Nephron progenitor cell (in vitro differentiated cells): ENCODE measurements at places on chromosomes 2 and 18.

DNA sequence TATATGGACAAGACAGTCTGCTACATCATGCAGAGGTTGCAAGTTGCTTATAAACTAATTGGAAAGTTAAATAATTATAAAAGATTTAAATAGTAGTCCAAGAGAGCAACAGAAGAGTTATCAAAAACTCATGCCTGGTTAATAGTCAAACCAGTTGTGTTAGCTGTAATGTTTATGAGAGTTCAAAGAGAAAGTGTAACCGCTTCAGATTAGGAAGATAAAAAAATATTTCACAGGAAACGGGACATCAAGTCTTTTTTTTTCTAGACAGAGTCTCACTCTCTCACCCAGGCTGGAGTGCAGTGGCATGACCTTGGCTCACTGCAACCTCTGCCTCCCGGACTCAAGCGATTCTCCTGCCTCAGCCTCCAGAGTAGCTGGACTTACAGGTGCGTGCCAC, 34.6 kb upstream of the RNF125 start:
- no peak overlapping the region for H3K27ac ChIP-seq
- no peaks in the 10 kb centered on the region for H3K27me3 ChIP-seq
- no peak for DNase-seq

DNA sequence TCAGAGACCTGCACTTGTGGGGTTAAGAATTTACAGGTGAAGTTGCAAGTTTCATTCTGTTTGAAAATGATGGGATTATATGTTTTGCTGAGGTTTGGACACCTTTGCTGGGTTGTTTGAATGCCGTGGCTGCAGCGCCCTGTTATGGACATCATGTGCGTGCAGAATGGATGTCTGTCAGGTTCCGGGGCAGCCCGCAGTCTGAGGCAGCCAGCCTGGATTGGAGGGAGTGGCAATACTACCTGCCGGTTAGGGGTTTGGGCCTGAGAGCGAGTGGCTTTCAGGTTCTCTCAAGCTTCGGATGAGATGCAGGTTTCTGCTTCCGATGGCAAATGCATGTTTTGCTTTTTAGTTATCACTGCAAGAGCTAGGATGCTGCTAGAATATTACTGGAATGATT, 1.1 kb downstream of the CASP8 start:
- H3K4me3 ChIP-seq = no peak overlapping the region
- DNase-seq = no peak
- H3K27ac ChIP-seq = no peak overlapping the region
- H3K36me3 ChIP-seq = no peaks in the 10 kb centered on the region
- peaks cover 4% of the 10 kb centered on the region for H3K27me3 ChIP-seq

- H3K36me3 ChIP-seq = no peaks in the 10 kb centered on the region
- peaks cover 16% of the 10 kb centered on the region for H3K27me3 ChIP-seq
- DNase-seq = no peak
- no peak overlapping the region for H3K27ac ChIP-seq
- H3K4me3 ChIP-seq = no peak overlapping the region
These were observed 22.3 kb upstream of the C1QL2 start for GRCh38 chr2:119180892-119181291.

GRCh38 chr2:46811379-46812310, 104.0 kb downstream of the MCFD2 start:
- peaks cover 36% of the 10 kb centered on the region for H3K27me3 ChIP-seq
- no peaks in the 10 kb centered on the region for H3K36me3 ChIP-seq
- H3K4me3 ChIP-seq = no peak overlapping the region
- peaks cover 12% of the 10 kb centered on the region for H3K4me1 ChIP-seq
- DNase-seq = no peak

GRCh38 chr2:14552818-14553217, 79.7 kb upstream of the LRATD1 start:
- no peak for DNase-seq
- H3K36me3 ChIP-seq = no peaks in the 10 kb centered on the region
- H3K4me1 ChIP-seq = peaks cover 9% of the 10 kb centered on the region
- H3K27ac ChIP-seq = no peak overlapping the region

- no peak overlapping the region for H3K27ac ChIP-seq
- H3K4me3 ChIP-seq = no peak overlapping the region
- H3K36me3 ChIP-seq = peaks cover 27% of the 10 kb centered on the region
- peaks cover 4% of the 10 kb centered on the region for H3K27me3 ChIP-seq
- H3K4me1 ChIP-seq = peaks cover 16% of the 10 kb centered on the region
- DNase-seq = no peak
These were observed 91.3 kb upstream of the TNP1 start for GRCh38 chr2:216951171-216951570.

GRCh38 chr2:10519394-10519740, 71.2 kb upstream of the ODC1 start:
- no peak for DNase-seq
- no peak overlapping the region for H3K4me3 ChIP-seq
- peaks cover 22% of the 10 kb centered on the region for H3K4me1 ChIP-seq
- peaks cover 5% of the 10 kb centered on the region for H3K36me3 ChIP-seq
- H3K27ac ChIP-seq = no peak overlapping the region
- no peaks in the 10 kb centered on the region for H3K27me3 ChIP-seq

DNA sequence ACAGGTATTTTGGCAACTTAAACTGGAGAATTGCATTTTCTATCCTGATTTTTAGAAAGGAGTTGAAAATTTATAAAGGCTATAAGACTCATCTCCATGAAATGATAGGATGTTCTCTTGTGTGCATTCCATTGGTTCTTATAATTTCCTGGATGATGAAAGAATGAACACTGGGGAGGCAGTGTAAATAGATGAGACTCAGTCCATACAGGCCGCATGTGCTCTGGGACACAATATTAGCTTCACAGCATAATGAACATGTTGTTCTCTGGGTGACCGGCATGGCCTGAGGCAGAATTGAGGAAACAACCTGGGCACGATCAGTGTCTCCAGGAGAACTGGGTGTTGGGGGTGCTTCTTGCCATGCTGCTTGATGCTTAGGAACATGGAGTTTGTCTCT, 38.8 kb downstream of the AOX1 start:
- no peaks in the 10 kb centered on the region for H3K27me3 ChIP-seq
- peaks cover 20% of the 10 kb centered on the region for H3K4me1 ChIP-seq
- no peak for DNase-seq

- H3K27me3 ChIP-seq = peaks cover 30% of the 10 kb centered on the region
- H3K27ac ChIP-seq = no peak overlapping the region
- H3K4me1 ChIP-seq = peaks cover 5% of the 10 kb centered on the region
- H3K36me3 ChIP-seq = no peaks in the 10 kb centered on the region
These were observed 87.8 kb upstream of the RAB6C start for GRCh38 chr2:129891341-129892320.
